ENCODE measurements at places on chromosomes 1 and 21.

DNA sequence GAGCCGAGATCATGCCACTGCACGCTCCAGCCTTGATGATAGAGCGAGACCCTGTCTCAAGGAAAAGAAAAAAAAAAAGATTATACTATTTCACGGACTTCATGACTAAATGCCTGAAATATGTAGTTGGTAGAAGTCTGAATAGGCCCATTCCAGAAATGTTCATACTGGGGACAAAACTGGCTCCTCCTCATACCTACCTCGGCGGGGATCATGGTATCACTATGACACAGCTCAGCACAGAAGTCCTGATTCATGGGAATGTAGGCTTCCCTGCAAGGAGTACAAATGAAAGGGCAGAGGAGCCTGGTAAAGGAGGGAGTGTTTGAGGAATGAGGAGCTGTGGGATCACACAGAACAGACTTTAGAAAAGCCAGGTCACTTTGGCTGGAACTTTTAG lies 5.0 kb downstream of the SPATA46 start:
- no peaks in the 10 kb centered on the region for H3K36me3 ChIP-seq
- no peak overlapping the region for H3K4me3 ChIP-seq
- H3K27me3 ChIP-seq, result no peaks in the 10 kb centered on the region
- DNase-seq, result no peak
- no peaks in the 10 kb centered on the region for H3K4me1 ChIP-seq

GRCh38 chr1:224266915-224267856 lies 62.8 kb downstream of the NVL start:
- no peak overlapping the region for H3K4me3 ChIP-seq
- no peaks in the 10 kb centered on the region for H3K27me3 ChIP-seq
- peaks cover 34% of the 10 kb centered on the region for H3K36me3 ChIP-seq
- DNase-seq, result no peak
- no peak overlapping the region for H3K27ac ChIP-seq

- no peak for DNase-seq
- peaks cover 9% of the 10 kb centered on the region for H3K4me1 ChIP-seq
- no peak overlapping the region for H3K4me3 ChIP-seq
- no peaks in the 10 kb centered on the region for H3K36me3 ChIP-seq
- no peak overlapping the region for H3K27ac ChIP-seq
These were observed 15.8 kb downstream of the LHX9 start for GRCh38 chr1:197933016-197933415.

DNA sequence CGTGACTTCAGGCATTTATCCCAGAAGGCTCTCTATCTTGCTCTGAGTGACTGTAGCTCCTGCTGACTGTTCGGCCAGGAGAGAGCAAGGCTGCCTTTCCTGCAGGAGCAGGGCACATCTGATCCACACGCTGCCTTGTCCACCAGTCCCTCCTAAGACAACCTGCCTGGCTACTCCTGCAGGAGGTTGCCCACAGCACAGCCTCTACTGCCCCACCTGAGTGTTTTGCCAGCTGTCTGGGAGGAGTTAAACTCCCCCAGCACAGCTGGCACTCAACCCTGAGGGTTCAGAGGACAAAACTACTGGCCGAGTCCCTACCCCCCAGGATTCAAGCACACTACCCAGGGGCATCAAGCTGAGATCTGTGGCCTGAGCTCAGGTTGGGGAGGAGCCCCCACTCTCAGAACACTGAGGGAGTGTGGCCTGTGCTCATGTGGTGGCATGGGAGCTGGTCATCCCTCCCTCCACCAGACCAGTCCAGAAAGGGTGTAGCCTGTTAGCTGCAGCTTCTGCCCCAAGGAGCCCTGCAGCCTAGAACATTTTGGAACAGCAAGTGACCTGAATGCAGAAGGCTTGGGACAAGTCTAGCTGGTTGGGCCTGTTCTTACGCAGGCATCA lies 237.3 kb downstream of the SLC44A5 start:
- H3K4me1 ChIP-seq, result no peaks in the 10 kb centered on the region
- no peak overlapping the region for H3K4me3 ChIP-seq
- H3K27me3 ChIP-seq, result no peaks in the 10 kb centered on the region
- H3K36me3 ChIP-seq, result no peaks in the 10 kb centered on the region
- DNase-seq, result no peak
- no peak overlapping the region for H3K27ac ChIP-seq

DNA sequence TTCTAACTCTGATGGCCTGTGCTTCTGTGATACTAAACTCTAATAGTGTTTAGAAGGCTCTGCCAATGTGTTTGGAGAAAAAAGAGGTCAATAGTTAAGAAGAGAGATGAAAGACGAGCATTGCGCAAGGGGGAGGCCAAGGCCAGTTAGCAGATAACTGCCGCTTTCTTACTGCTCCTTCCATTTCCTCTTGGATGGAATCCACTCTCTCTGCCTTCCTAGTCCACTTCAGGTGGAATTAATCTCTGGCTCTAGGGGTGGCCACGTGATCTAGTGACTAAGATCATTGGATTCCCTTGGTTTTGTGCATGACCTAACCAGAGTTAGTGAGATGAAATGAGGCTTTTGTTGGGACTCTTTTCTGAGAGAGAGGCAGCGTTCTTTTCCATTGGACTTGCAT lies 148.3 kb downstream of the ACTL8 start:
- peaks cover 25% of the 10 kb centered on the region for H3K27me3 ChIP-seq
- no peak for DNase-seq
- H3K4me3 ChIP-seq, result no peak overlapping the region
- no peak overlapping the region for H3K27ac ChIP-seq
- no peaks in the 10 kb centered on the region for H3K4me1 ChIP-seq

DNA sequence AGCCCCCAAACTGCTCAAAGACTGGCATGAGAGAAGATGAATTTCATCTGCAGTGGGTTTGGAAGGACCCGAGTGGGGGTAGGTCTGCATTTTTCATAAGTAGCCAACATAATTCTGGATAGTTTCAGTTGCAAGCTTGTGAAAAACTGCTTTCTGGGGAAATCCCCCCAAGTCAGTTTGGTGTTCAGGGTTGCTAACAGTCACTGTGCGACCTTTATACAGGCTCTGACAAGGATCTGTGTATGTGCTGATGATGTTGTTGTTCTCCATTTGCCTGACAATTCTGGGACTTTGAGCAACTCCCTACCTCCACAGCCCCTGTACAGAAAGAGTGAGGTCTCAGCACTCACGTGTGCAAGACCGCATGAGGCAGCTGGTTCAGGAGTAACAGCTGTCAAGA lies 87.9 kb downstream of the SUSD4 start:
- no peaks in the 10 kb centered on the region for H3K36me3 ChIP-seq
- H3K27ac ChIP-seq, result no peak overlapping the region
- peak; percentile 9 for DNase-seq

- no peaks in the 10 kb centered on the region for H3K36me3 ChIP-seq
- no peaks in the 10 kb centered on the region for H3K4me1 ChIP-seq
- H3K27ac ChIP-seq, result no peak overlapping the region
- no peak overlapping the region for H3K4me3 ChIP-seq
These were observed 9.7 kb downstream of the LPAR3 start for GRCh38 chr1:84883286-84883685.

GRCh38 chr1:66752671-66753371 lies 562 bp downstream of the DYNLT5 start:
- no peak for DNase-seq
- H3K27ac ChIP-seq, result no peak overlapping the region
- peaks cover 37% of the 10 kb centered on the region for H3K27me3 ChIP-seq

GRCh38 chr1:91600431-91601337 lies 100.0 kb downstream of the CDC7 start:
- H3K27ac ChIP-seq, result no peak overlapping the region
- H3K36me3 ChIP-seq, result no peaks in the 10 kb centered on the region
- DNase-seq, result no peak
- no peak overlapping the region for H3K4me3 ChIP-seq
- H3K4me1 ChIP-seq, result peaks cover 13% of the 10 kb centered on the region

DNA sequence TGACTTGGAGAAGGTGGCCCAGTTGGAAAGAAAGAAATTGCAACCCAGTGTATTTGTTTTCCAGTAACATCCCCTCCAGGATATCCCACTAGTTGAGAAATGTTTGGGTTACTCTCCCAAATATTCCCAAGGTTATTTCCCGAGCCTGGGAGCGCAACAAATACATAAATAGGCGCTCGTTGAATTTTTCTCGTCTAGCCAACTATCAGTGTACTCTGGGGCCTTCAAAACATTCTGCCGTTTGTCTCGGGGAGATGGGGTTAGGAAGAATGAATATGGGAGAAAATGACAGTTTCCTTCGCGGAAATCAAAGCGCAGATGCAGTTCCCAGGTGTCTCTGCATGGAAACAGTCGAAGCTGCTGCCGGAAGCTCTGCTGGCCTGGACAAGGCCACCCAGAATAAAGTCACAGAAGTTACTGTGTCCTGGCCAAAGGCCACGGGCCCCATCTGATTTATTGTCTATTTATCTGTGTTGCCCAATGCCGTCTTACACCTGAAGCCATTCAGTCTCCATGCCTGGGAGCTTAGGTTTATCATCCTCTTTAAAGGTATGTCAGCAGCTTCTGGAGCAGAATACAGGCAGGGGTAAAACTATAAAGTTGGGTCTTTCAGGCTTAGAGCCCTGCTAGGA lies 1.0 kb downstream of the C1orf115 start:
- no peaks in the 10 kb centered on the region for H3K36me3 ChIP-seq
- peaks cover 4% of the 10 kb centered on the region for H3K4me1 ChIP-seq
- H3K4me3 ChIP-seq, result peak overlapping the region; percentile 25
- no peak for DNase-seq
- H3K27me3 ChIP-seq, result peaks cover 12% of the 10 kb centered on the region

- H3K27ac ChIP-seq, result peak overlapping the region; percentile 47
- H3K4me1 ChIP-seq, result peaks cover 70% of the 10 kb centered on the region
- no peak for DNase-seq
- H3K27me3 ChIP-seq, result no peaks in the 10 kb centered on the region
- H3K36me3 ChIP-seq, result peaks cover 23% of the 10 kb centered on the region
These were observed 2.7 kb downstream of the PYGO2 start for GRCh38 chr1:154958681-154959425.

- H3K4me1 ChIP-seq, result no peaks in the 10 kb centered on the region
- no peak overlapping the region for H3K27ac ChIP-seq
- no peaks in the 10 kb centered on the region for H3K27me3 ChIP-seq
- no peaks in the 10 kb centered on the region for H3K36me3 ChIP-seq
- no peak for DNase-seq
These were observed 18.7 kb downstream of the DMRTB1 start for GRCh38 chr1:53477651-53478501.

- no peaks in the 10 kb centered on the region for H3K4me1 ChIP-seq
- H3K36me3 ChIP-seq, result no peaks in the 10 kb centered on the region
- no peaks in the 10 kb centered on the region for H3K27me3 ChIP-seq
- no peak overlapping the region for H3K4me3 ChIP-seq
- H3K27ac ChIP-seq, result no peak overlapping the region
These were observed 14.0 kb upstream of the EPHB2 start for GRCh38 chr1:22696610-22697009.

DNA sequence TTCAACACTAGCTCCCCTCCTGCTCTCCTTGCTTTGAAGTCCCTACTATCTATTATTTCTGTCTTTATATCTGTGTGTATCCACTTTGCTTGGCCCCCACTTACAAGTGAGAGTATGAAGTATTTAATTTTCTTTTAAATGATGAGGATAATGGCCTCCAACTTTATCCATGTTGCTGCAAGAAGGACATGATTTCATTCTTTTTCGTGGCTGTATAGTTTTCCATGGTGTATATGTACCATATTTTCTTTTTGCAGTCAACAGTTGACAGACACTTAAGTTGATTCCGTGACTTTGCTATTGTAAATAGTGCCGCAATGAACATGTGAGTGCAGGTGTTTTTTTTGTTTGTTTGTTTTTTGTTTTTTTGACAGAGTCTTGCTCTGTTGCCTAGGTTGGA lies 365.6 kb downstream of the ZP4 start:
- H3K36me3 ChIP-seq, result no peaks in the 10 kb centered on the region
- H3K27me3 ChIP-seq, result peaks cover 11% of the 10 kb centered on the region
- DNase-seq, result no peak
- H3K4me3 ChIP-seq, result no peak overlapping the region

- H3K4me3 ChIP-seq, result no peak overlapping the region
- no peaks in the 10 kb centered on the region for H3K4me1 ChIP-seq
- no peaks in the 10 kb centered on the region for H3K27me3 ChIP-seq
- no peaks in the 10 kb centered on the region for H3K36me3 ChIP-seq
These were observed 18.0 kb upstream of the MNDA start for GRCh38 chr1:158813164-158813563.

- peak overlapping the region; percentile 2 for H3K27ac ChIP-seq
- no peaks in the 10 kb centered on the region for H3K36me3 ChIP-seq
- DNase-seq, result no peak
- peaks cover 11% of the 10 kb centered on the region for H3K4me1 ChIP-seq
- no peak overlapping the region for H3K4me3 ChIP-seq
- no peaks in the 10 kb centered on the region for H3K27me3 ChIP-seq
These were observed 52.5 kb upstream of the DMRTB1 start for GRCh38 chr1:53406551-53407235.

DNA sequence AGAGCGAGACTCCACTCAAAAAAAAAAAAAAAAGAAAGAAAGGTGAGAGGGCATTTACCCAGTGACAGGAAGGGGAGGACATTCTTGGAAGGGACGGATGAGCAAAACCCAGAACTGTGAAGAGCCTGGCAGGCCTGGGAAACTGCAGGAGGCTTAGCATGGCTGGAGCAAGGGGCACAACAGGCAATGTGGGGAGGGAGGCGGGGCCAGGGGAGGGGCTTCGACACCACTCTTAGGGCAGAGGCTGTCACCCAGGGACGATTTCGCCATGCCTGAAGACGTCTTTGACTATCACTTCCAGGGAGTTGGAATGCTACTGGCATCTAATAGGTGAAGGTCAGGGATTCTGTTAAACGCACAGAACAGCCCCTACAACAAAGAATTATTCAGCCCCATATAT lies 184.0 kb downstream of the HUNK start:
- no peak for DNase-seq
- H3K27ac ChIP-seq, result no peak overlapping the region
- H3K36me3 ChIP-seq, result no peaks in the 10 kb centered on the region
- H3K4me1 ChIP-seq, result no peaks in the 10 kb centered on the region
- peaks cover 10% of the 10 kb centered on the region for H3K27me3 ChIP-seq
- H3K4me3 ChIP-seq, result no peak overlapping the region

DNA sequence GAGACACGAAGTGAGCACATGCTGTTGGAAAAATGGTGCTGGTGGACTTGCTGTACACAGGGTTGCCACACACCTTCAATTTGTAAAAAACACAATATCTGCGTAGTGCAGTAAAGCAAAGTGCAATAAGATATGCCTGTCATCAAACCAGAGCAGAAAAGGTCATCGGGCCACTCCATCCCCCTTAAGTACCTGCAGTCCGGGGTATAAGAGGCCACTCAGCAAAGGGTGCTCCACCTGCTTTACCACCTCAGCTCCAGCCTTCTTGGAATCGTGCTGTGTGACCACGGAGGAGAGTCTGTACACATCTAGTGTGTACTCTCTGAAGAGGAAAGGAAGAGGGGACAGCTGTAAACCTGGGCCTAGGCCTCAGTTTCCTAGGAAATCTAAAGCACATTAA lies 10.9 kb downstream of the YARS1 start:
- H3K27me3 ChIP-seq, result no peaks in the 10 kb centered on the region
- H3K4me3 ChIP-seq, result no peak overlapping the region
- peaks cover 76% of the 10 kb centered on the region for H3K36me3 ChIP-seq

- peaks cover 22% of the 10 kb centered on the region for H3K27me3 ChIP-seq
- DNase-seq, result no peak
- no peak overlapping the region for H3K4me3 ChIP-seq
- H3K4me1 ChIP-seq, result peaks cover 18% of the 10 kb centered on the region
- H3K27ac ChIP-seq, result no peak overlapping the region
These were observed 186.3 kb downstream of the TPR start for GRCh38 chr1:186188736-186189135.

GRCh38 chr1:29833581-29833980 lies 597.3 kb downstream of the PTPRU start:
- no peak overlapping the region for H3K27ac ChIP-seq
- H3K4me1 ChIP-seq, result no peaks in the 10 kb centered on the region
- peaks cover 8% of the 10 kb centered on the region for H3K27me3 ChIP-seq
- no peak for DNase-seq

- no peaks in the 10 kb centered on the region for H3K27me3 ChIP-seq
- DNase-seq, result no peak
- peaks cover 45% of the 10 kb centered on the region for H3K4me1 ChIP-seq
These were observed 2.2 kb downstream of the ELOA start for GRCh38 chr1:23745515-23745914.

Measured in activated CD4-positive, alpha-beta T cell treated with anti-CD3 and anti-CD28 coated beads for 36 hours (primary cell).